ENCODE measurements at places on chromosomes 5 and 9.

- no peak for DNase-seq
Measured at GRCh38 chr5:145283141-145283810, 551.9 kb downstream of the PRELID2 start.

DNA sequence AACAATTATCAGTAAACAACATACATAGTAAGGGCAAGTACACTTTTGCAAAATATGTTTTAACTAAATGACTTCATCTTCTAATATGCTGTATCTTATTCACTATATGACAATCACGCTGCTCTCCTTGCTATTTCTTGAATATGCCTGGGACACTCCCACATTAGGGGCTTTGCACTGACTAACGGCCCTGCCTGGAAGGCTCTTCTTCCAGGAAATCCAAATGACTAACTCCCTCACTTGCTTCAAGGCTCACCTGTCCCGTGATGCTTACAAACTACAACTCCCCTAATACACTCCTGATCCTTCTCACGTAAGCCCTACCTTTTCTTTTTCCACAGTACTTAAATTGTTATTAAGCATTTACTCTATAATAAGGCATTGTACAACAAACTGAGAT, 10.6 kb downstream of the ERP44 start:
- DNase-seq: no peak

DNA sequence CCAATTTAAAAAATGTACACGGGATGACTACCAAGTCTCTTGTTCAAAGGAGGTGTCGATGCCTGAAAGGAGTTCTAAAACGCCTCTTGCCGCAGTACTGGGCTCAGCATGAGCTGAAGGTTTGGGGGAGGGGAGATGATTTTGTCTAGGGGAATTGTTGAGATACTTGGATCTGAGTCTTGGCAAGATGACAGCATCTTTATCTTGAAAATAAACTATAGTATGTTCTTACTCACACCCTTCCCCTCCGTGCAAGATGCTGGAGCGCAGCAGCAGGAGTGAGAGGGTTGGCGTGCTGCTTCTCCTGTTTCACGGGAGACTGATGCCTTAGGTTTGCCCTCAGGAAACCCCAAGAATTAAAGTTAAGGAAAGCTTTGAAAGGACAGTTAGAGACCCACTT, 47.3 kb downstream of the FAM78A start:
- no peak for DNase-seq

DNA sequence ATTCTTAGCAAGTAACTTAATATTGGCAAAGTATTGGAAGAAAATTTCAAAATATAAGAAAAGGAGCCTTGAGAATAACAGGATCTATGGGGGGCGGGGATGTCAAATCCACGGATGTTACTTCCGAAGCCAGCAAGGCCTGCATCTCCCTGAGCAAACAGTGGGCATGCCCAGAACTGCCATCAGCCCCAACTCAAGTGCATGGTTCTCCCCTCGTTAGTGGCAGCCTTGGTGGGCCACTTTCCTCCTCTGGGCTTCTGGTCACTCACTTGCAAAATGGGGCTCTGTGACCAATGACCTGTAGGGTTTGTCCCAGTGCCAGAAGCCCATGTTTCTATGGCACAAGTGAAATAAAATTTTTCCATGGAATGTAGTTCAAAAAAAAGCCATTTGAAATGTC, 27.2 kb upstream of the MED10 start:
- DNase-seq: no peak

- no peak for DNase-seq
Measured at GRCh38 chr5:102307232-102307631, 11.1 kb upstream of the SLCO4C1 start.

GRCh38 chr9:549455-549997, 292.0 kb upstream of the DMRT1 start:
- DNase-seq: no peak

- no peak for DNase-seq
Measured at GRCh38 chr9:137666513-137666822, 47.7 kb downstream of the EHMT1 start.

- DNase-seq: no peak
Measured at GRCh38 chr9:21810388-21810787, 8.0 kb downstream of the MTAP start.

DNA sequence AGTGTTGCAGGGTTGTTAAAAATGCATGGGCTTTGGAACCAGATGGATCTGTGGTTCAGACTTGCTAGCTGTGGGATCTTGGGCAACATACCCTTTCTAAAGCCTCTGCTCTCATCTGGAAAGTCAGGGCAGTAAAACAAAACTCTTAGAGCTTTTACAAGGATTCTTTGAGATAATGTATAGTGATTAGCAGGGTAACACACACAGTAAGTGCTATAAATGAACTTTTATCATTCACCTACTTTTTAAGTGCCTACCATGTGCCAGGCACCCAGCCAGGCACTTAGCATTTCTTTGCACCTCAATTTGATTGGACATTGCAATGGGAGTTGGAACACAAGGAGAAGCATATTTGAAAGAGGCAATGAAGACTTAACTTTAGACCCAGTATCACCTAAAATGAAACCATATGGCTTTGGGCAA, 208.6 kb upstream of the PAPPA start:
- no peak for DNase-seq

DNA sequence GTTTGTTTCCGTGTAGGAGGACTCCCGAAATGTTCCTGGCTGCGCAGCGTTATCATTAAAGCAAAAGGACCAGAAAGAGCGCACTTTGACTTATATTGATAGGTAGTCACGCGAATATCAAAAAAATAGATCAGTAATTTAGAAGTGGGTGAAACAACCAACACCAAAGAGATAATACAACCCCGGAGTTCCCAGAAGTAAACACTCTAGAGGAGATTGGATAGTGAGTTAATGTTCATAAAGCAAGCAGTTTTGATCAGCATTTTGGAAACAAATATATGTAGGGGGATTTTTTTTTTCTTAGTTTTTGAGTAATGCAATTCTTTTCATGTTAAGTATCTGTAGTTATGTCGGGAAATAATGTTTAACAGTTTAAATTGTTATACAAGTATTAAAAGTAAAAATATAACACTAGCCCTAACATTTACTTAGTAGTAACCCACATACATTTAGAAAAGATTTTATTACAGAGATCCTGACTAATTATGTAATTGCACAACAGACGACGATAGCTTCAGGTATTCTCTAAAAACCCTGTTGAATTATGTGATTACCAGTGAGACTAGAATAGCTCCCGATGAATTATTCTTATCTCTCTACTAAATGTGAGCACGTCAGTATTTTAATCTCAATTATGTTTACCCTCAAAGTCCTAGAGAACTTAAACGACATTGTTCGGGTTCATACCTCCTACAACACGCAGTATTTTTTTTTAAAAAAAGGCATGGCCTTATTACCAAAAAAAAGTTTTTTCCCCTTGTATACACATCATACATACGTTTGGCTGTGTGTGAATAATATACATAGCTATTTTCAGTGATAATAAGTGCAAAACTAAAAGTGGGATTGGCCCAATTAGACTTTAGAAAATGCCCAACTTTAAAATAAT, 9.4 kb upstream of the NFIB start:
- no peak for DNase-seq

DNA sequence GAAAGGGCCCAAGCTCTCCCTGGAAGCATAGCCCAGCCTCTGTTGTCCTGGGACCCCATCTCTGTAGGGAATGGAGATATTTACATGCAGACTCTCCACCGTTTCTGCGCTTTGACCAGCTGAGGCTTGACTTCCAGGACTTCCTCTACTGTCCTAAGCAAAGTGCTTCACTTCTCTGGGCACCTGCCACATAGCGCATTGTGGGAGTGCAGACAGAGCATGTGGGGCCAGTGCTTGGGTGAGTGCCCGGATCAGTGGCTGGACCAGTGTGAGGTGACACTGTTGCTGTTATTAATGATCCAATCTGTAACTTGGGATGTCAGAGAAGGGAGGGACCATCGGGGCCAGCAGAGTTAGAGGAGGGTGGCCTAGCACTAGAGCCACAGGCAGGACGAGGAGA, 10.5 kb downstream of the CXCL14 start:
- DNase-seq: peak; percentile 61

DNA sequence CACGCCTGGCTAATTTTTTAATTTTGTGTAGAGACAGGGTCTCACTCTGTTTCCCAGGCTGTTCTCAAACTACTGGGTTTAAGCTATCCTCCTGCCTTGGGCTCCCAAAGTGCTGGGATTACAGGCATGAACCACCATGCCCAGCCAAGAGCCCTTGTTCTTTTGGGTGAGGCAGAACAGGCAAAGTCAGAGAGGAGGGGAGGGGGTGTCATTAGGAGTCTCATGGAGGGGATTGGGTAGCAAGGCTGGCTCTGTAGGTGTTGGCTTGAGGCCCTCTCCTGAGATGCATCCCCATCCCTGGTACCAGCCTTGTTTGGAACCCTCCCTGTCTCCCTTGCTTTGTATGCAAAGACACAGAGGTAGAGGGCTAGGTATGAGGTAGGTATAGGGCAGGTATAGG, 24.1 kb downstream of the GSN start:
- no peak for DNase-seq

GRCh38 chr9:130041648-130042405, 1.2 kb downstream of the FNBP1 start:
- peak; percentile 59 for DNase-seq

DNA sequence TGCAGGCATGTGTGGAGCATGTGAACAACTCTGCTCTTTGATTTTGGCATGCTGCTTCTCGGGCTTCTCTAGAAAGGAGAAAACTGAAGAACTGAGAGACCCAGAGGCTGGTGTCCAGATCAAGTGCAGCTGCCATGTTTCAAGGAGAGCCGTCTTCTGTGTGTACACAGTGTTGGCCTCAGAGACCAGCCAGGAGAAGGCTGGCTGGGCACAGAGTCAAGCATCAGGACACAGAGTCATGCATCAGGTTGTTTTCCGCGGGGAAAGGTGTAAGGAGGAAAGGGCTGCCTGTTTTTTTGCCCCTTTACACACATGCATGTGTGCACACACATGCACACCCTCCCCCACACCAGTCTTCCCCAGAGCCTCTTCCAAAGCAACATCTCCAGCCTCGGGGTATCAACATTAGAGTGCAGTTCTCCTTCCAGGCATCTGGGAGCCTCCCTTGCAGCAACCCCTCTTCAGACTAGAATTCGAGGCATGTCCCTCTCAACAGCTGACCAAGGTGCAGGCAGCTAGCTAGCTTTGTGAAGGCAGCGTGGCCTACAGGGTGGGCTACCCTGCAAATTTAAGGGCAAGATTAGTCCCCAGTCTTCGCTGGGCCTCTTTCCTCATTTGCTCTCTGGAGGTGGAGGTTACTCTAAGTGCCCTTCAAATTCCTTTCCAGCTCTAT, 180.9 kb downstream of the AOPEP start:
- DNase-seq: no peak

- no peak for DNase-seq
Measured at GRCh38 chr5:127813633-127814587, 110.7 kb downstream of the CCDC192 start.

- DNase-seq: no peak
Measured at GRCh38 chr9:80550181-80550580, 978.4 kb downstream of the TLE4 start.

- no peak for DNase-seq
Measured at GRCh38 chr5:127518319-127518621, 830 bp downstream of the PRRC1 start.

DNA sequence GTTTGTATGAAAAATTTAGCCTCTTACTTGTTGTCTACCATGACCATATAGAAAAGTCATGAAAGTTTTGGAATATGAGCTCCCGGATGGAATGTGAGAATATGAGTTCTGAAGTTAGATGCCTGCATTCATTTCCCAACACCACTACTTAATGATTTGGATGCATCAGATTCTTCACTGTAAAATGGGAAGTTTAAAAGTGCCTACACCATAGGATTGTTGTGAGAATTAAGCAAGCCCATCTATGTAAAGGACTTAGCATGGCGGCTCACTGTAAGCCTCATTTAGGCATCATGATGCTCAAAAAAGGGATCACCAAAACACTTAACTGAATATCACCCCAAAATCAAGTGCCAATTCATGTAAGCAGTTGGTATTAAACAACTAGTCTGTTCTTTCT, 177.3 kb downstream of the RAB3C start:
- no peak for DNase-seq

- peak; percentile 41 for DNase-seq
Measured at GRCh38 chr5:175681968-175682340, 24.1 kb downstream of the HRH2 start.

- no peak for DNase-seq
Measured at GRCh38 chr5:141172381-141173204, at the start of gene PCDHB7. Gene PCDHB7 (plus strand): TSS chr5:141172644. CDS start chr5:141172836, 192 bp downstream.

DNA sequence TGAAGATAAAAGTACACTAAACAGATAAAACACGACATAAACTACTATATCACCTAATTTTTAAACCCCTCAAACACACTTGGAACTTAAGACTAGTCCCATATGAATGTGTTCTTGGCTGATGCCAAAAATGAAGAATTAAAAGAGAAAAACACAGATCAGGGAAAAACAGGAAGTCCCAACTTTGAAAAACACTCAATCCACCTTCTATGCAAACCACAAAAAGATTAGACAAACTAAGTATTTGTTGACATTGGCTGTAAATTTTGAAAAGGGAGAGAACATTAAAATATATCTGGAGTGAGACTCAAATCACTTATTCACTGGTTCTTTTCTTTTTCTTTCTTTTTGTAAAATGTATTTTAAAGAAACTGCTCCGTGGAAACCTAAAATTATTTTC, 81.4 kb downstream of the ANKH start:
- no peak for DNase-seq

GRCh38 chr5:145497052-145497451, 338.1 kb downstream of the PRELID2 start:
- no peak for DNase-seq

GRCh38 chr9:124066783-124067577, 55.4 kb downstream of the LHX2 start:
- DNase-seq: no peak

GRCh38 chr5:1840741-1841521, 39.7 kb downstream of the NDUFS6 start:
- DNase-seq: peak; percentile 69

GRCh38 chr5:157855404-157855994, 3.4 kb downstream of the CLINT1 start:
- no peak for DNase-seq

GRCh38 chr5:61263072-61263471, 69.0 kb upstream of the ZSWIM6 start:
- no peak for DNase-seq

DNA sequence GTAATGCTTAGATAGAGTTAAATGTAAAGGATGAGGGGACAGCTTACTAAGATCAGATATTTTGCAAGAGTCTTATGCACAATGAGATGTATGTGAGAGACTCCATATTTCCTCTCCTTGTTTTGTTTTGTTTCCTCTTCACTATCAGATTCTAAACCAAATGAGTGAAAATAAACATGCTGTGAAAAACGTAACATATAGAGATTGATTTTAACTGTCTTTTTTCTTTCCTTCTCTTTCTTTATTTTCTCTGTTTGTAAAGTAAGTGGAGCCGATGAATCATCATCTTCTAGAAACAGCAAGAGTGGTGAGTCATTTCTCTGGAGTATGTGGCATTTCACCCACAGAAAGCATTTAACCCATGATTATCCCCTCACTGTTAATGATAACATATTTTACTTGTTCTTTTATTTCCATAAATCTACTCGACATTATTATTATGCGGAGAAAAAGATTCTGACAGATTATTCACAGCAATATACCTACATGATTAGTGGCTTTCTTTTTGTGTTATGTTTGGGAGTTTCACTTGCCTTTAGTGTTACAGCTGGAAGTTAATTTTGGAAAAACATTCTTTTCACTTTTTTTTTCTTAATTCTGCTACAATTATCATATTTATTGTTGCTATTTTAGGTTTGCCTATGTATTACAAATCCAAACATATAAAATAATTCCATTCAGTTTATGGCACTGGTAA, 2.1 kb upstream of the ANXA1 start:
- no peak for DNase-seq

GRCh38 chr5:60541980-60542379, 158.0 kb downstream of the DEPDC1B start:
- DNase-seq: no peak
